ENCODE measurements at places on chromosomes 13 and 19.

GRCh38 chr13:40302351-40302750 is 364.1 kb downstream of the FOXO1 start:
- DNase-seq = no peak

- DNase-seq = peak; percentile 58
These were observed 428.5 kb downstream of the GPC6 start for GRCh38 chr13:93655154-93655553.

DNA sequence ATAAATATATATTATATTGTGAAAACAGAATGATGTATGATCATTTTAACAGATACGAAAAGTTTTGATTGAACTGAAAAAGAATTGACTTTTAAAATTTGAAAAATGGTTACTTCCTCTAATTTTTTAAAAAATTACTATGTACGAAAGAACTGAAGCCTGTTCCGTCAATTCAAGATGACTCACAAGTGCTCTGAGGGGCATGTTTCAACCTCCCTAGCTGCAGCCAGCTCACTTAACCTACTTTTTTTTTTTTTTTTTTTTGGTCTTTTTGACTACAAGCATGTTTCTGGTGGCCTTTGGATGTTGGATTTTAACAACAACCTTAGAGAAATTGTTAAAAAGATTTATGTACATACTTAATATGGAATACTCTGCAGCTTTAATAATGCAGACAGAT is 1139.3 kb downstream of the DIAPH3 start:
- no peak for DNase-seq

DNA sequence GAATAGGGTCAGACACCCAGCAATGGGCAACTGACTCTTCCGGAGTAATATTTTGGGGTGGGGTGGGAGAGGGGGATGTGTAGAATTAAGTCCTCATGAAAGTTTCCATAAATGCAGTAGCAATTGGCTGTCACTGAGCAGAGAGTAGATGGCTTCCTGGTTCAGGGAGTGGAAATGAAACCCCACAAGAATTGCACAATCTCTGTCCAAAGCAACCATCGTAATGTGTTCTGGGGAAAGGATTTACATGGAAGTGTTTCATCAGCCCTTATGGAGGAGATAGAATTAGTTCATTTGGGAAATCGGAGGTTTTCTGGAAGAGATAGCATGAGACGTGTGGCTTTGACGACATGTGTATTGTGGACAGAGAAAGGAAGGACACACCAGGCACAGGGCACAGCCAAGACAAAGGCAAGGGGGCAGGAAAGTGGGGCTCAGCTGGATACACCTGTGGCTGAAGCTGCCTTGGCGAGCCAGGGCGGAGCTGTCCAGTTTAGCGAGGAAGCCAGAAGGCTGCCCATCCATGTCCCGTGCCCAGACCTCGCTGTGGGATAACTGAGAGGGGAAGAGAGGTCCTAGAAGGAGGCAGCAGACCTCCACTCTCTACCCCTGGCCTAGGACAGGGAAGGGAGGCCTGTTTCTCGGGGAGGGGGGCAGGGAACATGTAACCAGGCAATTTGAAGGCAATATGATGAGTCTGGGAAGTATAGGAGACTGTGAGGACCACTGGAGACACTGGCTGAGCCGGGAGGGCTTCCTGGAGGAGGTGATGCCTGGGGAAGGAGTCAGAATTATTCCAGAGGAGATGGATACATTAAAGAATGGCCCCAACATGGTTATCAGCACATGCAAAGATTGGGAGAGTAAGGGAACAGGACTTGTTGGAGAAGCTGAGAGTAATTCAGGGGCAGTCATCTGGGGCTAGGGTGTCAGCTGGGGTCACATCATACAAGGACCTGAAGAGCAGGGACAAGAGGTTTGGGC is 2.6 kb upstream of the CLEC4G start:
- no peak for DNase-seq

DNA sequence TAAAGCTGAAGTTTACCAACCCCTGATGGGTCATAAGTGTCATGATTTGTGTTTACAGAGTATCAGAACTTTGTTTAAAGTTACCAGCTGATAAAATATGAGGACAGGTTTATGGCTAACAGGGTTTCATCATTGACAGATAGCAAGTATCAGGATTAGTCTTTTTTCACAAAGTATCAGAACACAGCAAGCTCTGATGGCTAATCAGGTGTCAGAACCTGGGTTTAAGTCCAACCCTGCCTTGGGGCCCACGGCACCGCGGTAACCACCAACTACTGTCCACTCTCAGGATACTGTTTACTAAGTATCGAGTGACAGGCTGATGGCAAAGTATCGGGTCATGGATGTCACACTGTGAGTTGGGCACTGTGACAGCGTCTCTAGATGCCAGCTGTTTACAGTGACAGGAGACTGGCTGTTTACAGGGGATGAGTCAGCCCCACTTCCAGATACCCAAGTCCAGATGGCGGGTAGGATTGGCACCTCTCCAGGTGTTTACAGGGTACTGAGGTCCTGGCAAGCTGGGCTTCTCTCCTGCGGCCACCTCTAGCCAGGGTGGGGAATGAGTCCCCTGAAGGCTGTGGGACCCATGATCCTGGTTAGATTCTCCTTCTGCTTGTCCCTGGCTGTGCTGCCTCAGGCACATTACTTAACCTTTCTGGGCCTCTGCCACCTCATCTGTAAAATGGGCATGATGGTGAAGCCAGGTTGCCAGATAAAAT is 21.8 kb downstream of the ARRDC2 start:
- peak; percentile 92 for DNase-seq

GRCh38 chr19:43779147-43779819 is 1.5 kb downstream of the KCNN4 start:
- no peak for DNase-seq

DNA sequence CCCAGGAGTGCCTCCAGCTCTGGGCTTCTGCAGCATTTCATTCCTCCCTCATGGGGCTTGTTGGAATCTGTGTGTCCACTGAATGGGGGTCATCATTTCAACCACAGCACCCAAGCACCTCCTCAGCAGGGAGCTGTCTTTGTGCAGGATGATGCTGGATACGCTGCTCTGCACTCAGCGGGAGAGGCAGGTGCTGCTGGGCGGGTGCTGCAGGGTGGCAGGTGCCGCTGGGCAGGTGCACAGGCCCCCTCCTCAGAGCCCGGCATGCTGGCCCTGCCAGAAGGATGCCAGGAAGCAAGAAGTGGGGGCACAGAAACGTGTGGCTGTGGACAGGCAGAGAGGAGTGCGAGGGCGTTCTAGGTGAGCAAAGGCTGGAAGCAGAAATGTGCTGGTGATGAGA is 121.8 kb upstream of the VSTM2B start:
- no peak for DNase-seq

DNA sequence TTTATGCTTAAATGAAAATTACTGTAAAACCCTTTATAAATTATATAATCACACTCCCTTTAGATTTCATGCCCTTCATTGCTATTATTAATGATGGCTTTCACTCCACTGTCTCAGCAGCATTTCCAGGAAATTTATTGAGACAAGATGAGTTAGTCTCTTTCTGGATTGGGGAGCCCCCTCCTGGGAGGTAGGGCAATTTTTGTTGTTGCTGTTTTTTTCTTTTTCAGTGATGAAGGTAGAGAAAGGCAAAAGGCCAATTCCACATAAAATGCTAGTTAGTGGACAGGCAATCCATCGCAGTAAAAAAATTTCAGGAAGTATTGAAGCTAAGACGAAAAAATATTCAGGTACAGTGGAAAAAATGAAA is 80.2 kb downstream of the TEX26 start:
- no peak for DNase-seq

DNA sequence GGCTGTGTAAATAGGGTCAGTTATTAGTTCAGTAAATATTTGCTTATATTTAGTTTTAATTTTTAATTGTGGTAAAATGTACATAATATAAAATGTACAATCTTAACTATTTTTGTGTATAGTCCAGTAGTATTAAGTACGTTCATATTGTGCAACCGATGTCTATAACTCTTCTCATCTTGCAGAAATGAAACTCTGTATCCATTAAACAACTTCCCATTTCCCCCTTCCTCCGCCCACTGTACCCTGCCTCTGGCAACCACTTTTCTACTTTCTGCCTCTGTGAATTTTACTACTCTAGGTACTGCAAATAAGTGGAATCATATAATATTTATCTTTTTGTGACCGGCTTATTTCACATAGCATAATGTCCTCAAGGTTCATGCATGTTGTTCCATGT is 24.4 kb downstream of the UBAC2 start:
- DNase-seq = no peak

GRCh38 chr13:42847891-42848663 is 66.7 kb downstream of the FAM216B start:
- no peak for DNase-seq

- DNase-seq = no peak
These were observed 698.7 kb downstream of the SLITRK1 start for GRCh38 chr13:83183439-83184149.

DNA sequence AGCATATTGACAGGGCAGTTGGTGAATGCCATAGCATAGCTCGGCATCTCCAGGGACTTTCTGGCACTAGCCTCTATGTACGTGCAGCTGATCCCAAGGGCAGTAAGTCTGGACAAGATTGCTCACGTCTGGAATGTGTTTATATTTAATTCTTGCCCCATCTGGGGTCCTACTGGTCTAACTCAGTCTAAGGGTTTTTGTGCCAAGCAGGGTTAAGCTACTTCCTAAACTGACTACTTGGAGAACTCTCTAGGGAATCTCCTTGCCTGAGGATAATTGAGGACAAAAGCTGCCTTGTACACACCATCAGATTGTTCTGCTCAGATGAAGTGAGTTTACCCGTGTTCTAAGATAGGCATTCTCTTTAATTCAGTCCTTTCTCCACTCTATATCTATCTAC is 358.1 kb downstream of the MYO16 start:
- peak; percentile 41 for DNase-seq

DNA sequence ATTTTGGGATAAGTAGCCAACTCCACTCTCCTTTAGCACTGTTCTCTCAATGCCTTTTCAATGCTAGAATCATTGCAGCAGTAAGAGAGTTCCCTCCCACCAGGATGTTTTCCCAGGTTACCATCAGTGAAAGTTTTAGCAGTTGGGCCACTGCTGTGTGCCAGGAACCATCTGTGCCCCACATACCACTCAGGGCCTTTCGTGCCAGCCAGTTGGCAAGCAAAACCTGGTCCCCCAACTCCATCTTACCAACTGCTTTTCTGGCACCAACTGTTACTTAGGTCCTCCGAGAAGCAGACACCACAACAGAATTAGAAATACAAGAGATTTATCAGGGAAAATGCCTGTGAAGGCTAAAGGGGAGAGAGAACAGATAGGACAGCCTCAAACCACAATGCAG is 533.4 kb upstream of the NBEA start:
- DNase-seq = no peak

DNA sequence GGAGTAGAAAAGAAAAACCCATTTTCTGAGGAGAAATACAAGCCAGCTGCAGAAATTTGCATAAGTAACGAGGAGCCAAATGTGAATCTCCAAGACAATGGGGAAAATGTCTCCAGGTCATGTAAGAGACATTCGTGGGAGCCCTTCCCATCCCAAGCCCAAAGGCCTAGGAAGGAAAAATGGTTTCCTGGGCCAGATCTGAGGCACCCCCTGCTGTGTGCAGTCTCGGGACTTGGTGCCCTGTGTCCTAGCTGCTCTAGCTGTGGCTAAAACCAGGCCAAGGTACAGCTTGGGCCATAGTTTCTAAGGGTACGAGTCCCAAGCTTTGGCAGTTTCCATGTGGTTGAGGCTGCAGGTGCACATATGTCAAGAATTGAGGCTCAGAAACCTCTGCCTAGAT is 444.9 kb downstream of the PCDH20 start:
- no peak for DNase-seq

DNA sequence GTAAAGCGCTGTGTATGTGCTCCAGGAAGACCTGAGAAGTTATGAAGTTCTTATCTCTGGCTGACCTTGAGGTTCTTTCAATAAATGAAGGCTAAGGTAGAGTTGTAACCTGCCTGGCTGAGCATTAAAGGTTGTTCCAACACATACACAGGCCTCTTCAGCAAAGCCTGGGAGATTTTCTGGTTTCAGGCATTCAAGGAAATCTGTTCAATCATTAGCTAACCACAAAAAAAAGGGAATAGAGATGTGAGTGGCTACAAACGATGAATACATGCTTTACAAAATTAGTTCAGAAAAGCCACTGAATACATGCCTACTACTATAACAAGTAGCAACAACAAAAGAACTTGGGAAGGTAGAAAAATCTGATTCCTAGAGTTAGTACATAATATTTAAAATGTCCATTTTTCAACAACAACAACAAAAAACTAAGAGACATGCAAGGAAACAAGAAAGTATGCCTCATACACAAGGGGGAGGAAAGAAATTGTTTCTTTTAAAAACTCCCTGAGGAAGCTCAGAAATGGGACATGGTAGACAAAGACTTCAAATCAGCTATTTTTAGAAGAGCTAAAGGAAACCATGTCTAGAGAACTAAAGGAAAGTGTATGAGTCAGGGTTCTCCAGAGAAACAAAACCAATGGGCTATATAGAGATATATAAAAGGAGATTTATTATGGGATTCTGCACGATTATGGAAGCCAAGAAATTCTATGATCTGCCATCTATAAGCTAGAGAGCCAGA is 191.5 kb upstream of the IPO5 start:
- no peak for DNase-seq
